ENCODE measurements at places on chromosomes 13 and 19.
A peak's percentile ranks its signal among the peaks of the same experiment; 100 is the strongest.

DNA sequence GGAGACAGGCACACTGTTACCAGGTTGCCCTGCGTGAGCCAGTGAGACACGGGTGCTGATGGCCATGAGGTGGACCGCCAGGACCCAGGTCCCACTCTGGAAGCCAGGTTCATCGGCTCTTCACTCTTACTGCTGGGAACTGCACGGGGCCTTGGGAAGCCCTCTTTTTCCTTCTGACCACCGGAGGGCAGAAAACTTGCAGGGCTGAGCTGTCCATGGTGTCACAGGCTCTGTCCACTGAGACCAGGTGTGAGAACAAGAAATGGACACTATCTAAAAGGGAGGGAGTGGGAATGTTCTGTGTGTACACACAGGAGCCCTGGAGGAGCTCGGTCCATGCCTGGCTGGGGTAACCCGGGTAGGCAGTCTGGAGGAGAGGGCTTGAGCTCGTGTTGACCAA, 93.4 kb downstream of the UQCRFS1 start:
- DNase-seq, result no peak

GRCh38 chr13:108957369-108958012, 328.1 kb downstream of the MYO16 start:
- DNase-seq, result no peak

DNA sequence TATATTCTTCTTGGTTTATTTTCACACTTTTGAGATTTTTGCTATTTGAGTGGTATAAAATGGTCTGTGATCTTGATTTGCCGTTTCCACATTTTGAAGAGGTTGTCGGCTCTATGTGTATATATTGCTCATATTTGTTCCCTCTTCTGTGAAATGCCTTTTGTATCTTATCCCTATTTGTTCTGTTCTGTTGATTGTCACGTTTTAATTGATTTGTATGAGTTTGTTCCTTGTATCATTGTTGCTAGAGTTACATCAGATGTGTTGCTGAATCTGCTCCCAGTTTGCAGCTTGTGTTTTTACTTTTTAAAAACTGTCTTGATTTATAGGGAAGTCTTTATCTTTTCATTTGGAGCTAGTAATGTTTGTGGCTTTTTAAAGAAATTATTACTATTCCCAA, 17.1 kb downstream of the USPL1 start:
- DNase-seq, result no peak

DNA sequence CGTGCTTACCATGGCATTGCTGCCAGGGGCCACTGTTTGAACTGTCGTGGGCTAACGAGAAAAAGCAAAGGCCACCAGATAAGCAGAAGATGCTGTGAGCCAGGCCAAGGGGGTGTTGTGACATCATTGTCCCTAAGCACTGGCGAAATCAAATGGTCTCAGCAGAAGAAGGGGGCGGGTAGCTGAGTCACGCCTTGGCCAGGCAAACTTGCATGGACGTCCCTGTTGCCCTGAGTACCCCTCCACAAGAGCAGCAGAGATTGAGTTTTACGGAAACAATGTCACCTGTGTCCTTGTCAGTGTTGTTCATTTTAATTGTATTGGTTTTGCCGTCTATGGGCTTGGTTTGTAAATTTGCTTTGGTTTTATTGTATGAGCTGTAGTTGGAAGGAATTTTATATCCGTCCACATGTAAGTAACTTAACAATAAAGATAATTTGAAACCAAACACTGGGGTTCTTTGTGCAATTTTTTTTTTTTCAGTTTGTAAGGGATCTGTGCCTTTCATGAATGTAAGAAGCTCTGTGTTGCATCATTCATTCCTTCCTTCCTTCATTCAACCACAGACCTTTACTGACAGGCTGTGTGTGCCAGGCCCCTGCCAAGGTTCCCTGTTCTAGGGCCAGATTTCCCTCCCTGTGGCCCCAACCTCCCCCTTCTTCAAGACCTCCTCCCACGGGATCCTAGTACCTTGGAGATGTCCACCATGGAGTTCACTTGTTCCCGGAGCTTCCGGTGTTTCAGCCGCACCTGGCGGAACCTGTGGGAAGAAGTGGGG, 12.3 kb downstream of the KCNN4 start:
- peak; percentile 86 for DNase-seq

GRCh38 chr13:47109028-47109427, 212.2 kb upstream of the HTR2A start:
- no peak for DNase-seq

- DNase-seq, result peak; percentile 79
Measured at GRCh38 chr19:53424968-53425597, 6.7 kb upstream of the ZNF761 start.

- DNase-seq, result peak; percentile 62
Measured at GRCh38 chr19:5953680-5954213, 24.2 kb downstream of the RANBP3 start.

DNA sequence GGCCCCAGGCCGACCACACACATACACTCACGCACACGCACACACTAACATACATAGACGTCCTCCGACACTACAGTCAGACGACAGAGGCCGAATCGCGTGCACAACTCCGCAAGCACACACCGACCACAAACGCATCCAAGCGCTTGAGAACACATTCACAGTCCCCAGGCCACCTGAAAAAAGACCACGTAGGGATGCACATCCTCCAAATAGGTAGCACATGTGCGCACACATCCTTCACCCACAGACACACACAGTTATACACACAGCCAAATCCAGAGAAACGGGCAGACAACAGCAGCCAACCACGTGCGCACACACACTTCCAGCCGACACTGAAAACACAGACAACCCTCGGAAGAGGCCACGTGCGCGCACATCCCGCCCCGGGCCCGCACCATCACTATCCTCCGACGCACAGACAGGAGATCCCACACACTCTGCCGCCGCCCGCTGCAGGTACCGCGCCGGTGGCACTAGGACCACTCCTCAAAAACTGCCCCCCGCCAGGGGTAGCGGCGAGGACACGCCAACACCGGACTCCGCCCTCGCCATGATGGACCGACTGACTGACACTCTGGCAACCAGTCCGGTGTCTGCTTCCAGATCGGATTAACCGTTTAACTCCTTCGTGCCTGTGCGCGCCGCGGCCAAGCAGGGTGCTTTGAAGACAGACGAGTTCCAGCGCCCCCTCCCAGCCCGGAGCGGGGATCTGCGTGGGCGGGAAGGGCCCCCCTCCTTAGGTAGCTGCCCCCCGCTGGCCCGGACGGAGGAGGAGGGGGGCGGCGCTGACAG, 493 bp upstream of the PDE4A start:
- DNase-seq, result peak; percentile 41

DNA sequence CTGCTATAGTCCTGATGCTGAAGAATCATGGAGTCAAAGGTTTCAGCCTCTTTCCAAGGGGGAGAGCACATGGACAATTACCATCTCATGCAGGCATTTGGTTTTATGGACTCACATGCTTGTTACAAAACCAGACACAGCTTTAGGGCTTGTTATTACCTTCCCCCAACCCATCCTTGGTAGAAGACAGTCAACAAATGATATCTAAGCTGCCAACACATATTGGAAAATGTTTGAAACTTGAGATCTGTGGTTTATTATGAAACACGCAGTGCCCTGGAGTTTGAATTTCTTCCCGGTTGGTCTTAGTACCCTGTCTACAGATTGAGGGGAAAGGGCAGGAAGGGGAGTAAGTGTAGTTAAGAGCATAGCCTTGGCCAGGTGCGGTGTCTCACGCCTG, 12.5 kb upstream of the CYP2A6 start:
- DNase-seq, result no peak

DNA sequence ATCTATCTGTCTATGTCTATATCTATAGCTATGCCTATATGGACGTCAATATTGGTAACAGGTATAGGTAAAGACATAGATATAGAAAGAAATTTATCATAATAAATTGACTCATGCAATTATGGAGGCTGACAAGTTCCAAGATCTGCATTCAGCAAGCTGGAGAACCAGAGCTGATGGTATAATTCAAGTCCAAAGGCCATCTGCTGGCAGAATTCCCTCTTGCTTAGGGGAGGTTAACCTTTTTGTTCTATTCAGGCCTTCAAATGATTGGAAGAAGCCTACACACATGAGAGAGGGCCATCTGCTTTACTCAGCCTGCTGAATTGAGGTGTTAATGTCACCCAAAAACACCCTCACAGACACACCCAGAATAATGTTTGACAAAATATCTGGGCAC, 10.8 kb downstream of the RASL11A start:
- DNase-seq, result no peak

GRCh38 chr13:34868733-34869132, 73.3 kb upstream of the NBEA start:
- DNase-seq, result no peak

DNA sequence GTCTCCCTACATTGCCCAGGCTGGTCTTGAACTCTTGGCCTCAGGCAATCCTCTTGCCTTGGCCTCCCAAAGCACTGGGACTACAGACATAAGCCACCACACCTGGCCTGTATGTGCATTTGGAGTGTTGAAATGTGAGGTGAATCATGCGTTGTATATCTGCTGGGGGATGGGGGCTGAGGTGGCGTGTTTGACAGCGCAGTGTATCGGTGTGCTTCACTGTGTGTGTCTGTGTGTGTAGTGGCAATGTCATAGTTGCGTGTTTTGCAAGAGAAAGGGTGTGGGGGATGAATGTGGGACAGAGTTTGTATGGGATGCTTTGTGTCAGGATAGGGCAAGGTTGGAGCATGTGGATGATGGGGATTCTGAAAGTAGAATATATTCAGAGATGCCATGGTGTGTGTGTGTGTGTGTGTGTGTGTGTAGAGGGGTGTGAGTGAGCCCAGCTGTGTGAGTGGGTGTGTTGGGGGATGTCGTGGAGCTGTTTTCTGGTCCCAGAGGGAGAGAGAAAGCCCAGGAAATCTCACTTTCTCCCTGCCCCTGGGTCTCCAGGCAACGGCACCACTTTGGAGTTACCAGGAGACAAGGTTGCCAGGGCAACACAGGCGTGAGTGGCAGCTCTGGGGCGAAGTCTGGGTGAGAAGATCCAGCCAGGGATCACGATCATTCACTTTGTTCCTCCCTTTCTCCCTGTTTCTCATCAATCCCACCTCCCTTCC, 1.1 kb upstream of the SWSAP1 start:
- DNase-seq, result no peak

- no peak for DNase-seq
Measured at GRCh38 chr13:38630780-38631179, 56.1 kb upstream of the FREM2 start.

GRCh38 chr19:44658069-44658733, 13.1 kb upstream of the CEACAM19 start:
- DNase-seq, result no peak

- peak; percentile 22 for DNase-seq
Measured at GRCh38 chr19:798415-799075, 1.3 kb downstream of the PTBP1 start.

DNA sequence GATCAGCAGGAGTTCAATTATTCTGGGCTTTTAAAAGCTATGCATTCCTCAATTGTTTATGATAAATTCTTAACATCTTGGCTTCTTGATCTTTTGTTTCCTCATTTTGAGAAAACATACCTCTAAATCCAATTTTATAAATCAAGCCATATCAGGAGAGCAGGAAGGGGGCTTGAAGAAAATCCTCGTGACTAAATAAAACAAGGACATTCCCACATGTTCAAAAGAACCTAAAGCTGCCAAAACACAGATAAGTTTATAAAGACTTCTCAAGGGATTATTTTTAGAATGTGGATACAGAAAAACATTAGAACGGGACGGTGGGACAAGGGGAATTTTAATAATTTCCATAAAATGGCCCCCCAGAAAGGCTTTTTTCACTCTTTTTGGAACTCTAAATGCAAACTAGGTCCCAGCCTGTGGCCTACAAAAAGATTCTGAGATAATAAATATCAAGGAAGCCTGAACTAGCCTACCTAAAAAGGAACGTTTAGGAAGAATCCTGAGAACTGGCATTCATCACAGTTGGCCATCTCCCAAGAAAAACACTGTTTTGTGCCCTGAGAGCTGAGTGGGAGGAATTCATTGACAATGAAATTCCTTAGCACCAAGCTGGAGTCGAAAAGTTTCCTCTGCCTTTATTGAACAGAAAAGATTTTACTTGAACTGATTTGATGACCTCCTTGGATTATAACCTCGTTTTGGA, 30.1 kb downstream of the ZAR1L start:
- no peak for DNase-seq

DNA sequence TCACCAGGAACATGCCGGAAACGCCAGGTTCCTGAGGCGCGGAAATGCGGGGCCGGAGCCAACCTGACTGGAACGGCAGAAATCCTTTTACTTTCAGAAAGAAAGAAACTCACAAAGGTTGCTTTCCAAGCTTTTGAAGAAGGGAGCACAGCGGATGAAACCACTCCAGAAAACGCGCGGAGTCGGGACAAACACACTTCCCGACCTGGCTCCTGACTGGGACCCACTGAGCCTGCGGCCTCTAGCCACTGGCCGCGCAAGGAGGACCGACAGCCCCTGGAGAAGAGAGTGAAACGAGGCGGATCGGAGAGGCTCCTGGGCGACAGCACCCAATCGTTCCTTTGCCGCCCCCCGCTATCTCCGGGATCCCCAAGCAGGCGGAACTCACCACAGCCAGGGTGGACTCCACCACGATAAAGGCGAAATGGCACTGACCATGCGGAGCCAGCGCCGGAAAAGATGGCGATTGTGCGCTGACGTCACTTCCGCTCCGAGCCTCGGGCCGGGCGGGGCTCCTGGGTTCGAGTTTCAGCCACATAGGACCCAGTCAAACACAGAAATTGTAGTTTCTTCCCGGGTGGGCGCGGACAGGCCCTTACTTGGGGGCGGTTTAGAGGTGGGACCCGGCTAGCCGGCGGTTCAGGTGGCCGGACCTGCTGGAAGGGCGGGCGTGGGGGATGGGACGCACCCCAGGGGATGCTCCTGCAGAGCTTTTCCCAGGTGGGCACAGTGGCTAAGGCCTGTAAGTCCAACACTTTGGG, at the start of gene ZNF121:
ZNF121 (minus strand) TSS at position 432 of the 761 bp plus-strand sequence. CDS start 16,407 bp downstream, outside the sequence.
- peak; percentile 87 for DNase-seq

GRCh38 chr13:107801621-107802020, 413.7 kb downstream of the LIG4 start:
- DNase-seq, result no peak

GRCh38 chr19:1658150-1659083, 6.0 kb upstream of the TCF3 start:
- no peak for DNase-seq

DNA sequence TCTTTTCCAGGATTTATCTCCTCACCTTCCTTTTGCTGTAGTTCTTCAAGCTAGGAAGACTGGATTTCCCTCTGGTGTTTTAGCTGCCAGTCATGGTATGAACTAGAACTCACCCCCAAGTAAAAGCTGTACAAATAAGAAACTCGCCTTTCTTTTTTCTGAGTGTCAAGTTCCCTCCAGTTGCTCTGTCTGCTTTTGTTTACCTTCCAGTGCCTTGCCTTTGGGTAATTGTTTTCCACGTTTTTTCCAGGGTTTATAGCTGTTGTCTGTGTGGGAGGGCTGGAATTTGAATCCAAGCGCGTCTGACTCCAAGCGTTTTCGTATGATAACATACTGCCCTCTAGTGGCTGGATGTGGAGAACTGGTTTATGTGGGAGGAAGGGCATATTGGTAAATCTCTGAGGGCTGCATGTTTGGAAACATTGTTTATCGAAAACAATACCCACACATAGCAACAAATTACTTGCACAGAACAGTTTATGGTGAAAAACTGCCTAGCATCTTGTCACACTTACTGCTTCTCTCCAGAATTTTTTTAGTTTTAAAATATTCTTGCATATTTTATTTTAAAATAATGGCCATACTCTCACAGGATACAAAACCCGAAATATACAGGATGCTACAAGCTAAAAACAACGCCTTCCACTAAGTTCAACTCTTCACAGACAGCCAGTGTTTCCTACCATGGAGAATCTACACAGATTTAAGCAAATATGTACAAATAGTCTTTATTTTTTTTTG, 19.2 kb downstream of the RCN3 start:
- peak; percentile 93 for DNase-seq
